Heart right ventricle (tissue), 16 donors: ENCODE measurements at places on chromosomes 4 and X. TPM values are rescaled to one million over a fixed set of nuclear protein-coding genes. Genes with fewer than 3 reads are reported as not detected.

Gene IL1RAPL2
- not detected for polyA plus RNA-seq

Gene FRAS1
- 0.93 TPM for polyA plus RNA-seq

Gene ANKRD37
- 28.6 TPM for polyA plus RNA-seq

DNA sequence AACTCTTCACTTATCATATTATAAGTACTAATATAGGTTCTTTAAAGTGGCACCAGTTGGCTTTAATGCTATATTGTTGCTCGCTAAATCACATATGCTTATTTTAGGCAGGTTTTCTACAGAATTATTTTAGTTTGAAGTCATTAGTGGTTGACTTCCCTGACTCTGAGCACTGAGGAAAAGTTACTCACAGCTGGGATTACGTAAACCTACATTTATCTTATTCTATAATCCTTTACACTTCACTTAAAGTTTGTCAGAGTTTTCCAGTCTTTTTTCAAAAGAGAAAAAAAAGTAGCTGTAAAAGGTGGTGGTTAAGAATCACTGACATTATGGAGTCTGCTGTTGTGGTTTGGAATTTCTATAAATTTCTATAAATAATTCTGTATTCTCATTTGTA lies 5.8 kb downstream of the UGT2B4 start:
- no peak for DNase-seq

DNA sequence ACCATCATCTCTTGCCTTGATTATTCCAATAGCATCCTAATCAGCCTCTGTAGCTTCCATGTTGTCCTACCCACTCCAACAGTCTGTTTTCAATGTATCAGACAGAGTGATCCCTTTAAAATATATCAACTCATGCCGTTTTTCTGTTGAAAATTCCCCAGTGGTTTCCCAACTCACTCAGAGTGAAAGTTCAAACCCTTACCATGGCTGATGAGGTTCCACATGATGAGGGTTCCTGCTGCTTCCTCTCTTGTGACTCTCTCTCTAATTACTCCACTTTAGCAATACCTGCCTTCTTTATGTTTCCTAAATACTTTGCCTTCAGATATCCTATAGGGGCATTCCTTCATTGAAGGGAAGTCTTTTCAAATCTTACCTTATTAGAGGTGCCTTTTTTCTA lies 334.7 kb downstream of the PPP1R2C start:
- DNase-seq, result no peak

GRCh38 chr4:77073981-77074380 lies 1.8 kb downstream of the CCNI start:
- DNase-seq, result no peak

DNA sequence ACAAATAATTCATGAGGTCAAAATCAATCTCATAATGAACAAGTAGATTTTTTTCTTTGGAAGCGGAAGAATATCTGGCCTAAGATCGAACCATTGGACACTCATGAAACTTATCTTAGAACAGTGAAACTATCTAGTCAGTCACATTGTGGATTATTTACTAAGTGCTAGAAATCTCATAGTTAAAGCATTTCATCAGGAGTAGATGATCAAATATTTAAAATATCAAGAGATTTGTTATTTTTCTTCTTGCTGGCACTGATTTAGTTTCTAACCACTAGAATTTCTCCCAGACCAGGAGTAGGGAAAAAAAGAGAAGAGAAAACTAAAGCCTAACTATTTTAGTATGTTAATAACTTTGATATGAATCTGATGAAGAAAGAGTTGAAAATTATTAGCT lies 105.5 kb downstream of the SHROOM3 start:
- no peak for DNase-seq

DNA sequence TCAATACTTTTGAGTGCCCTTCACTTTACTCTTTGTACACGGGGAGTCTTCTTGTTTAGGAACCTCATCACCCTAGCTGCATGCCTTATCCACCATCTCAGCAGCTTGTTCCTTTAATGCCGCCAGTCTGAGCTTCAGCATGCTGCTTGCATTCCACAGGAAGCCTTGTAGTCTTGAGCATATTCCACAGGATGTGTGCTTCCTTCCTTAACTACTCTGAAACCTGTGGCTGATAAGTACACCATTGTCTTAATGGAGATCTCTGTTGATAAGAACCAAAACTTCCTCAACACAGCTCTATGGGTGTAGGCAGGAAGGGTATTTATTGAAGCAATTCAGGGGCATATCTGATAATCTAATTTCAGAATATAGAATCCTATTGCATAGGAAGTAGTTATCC lies 24.4 kb upstream of the CCNI start:
- DNase-seq, result no peak

DNA sequence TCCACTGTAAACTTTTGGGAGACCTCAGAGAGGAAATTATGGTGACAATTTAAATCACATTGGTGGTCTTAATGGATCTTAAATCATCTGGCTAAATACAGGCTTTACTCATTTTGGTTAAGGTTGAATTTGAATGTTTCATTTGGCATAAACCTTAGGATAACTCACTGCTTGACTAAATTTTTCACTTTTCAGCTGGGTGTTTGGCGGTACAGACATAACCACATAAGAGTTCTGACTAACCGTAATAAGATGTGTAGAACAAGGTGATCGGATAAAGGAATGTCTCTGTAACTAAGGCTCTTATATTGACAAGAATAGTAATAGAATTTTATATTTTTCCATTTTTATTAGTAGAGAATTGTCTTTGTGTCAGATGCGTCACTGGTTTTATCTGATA lies 281.0 kb downstream of the BMPR1B start:
- no peak for DNase-seq

DNA sequence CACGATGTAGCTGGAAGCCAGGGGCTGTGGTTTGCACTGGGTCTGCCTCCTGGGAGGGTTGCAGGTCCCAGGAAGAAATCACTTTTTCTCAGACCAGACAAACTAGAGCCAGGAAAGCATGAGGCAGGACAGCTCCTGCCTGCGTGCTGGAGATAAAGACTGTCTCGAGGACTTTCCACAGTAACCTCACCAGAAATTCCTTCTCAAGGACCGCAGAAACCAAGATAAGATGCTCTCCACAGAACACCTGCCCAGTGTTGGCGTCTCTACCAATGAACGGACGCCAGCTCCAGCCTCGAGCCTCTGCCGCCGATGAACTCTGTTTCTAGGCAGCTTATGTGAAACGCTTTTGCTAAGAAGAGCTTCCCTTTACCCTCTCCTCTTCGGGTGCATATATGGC lies 76.9 kb upstream of the AFAP1 start:
- DNase-seq, result no peak

DNA sequence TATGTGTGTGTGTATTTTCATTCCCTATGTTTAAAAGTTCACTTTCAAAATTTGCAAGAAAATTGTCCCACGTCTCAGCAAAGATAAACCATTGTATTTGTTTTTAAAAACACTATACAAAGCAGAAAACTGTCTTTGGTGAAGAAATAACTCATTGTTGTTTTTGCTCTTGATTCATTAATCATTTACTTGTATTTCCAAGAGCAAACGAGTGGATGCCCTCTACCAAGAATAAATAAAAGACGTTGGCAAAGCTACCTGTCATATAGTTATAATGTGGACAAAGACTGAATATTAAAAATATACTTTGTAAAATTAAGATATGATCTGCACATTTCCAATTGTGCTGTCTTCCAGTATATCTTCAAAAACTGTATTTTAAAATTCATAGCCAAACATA lies 210.9 kb upstream of the NDST3 start:
- no peak for DNase-seq

DNA sequence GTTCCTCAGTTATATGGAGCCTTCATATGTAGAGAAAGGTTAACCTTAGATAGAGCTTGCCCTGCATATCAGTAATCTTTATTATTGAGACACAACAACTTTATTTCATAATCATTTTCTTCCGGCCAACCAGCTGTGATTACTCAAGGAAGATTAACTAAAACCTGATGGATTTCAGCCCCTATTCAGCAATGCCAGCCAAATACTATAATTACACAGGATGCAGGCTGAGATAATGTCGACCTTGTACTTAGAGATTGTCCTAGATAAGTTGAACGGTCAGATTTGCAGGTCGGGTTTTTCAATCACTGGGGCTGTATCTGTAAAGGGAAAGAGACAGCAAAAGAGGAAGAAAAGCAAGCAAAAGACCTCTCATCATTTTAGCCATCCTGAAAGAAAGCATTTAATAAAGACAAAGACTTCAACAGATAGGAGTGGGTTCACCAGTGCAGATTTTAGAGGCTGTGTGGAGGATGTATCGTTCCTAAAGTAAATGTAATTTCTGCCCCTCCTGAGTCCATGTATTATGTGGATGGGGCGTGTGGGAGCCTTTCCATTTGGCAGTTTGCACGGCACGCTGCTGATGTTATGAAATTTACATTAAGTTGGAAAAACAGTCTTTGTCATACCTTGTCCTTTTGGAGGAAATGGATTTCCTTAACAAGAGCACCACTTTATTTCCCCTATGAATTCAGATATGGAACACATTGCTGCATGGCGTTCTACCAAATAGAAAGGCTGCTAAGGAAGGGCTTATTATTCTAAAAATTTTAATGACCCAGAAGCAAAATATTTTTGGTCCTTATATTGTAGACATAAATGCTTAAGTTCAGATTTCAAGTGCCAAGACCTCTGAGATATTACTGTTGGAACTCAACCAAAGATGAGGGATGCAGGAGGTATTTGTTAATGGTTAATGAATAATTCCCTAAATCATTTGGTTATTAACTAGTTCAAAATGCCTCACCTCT lies 496.7 kb downstream of the SPRY1 start:
- no peak for DNase-seq

DNA sequence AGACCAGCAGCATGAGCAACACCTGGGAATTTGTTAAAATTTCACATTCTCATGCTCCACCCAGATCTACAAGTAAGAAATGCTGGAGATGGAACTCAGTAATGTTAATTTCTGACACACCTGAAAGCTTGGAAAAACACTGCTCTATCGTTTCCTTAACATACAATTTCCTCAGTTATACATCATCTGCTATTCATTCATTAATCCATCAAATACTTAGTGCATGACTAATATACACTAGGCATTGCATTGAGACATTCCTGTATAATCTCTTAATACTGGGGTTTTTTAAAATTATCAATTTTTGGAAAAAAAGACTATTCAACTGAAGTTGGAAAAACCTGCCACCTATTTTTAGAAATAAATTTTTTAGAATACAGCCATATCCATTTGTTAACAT lies 106.1 kb downstream of the CHM start:
- DNase-seq, result no peak

DNA sequence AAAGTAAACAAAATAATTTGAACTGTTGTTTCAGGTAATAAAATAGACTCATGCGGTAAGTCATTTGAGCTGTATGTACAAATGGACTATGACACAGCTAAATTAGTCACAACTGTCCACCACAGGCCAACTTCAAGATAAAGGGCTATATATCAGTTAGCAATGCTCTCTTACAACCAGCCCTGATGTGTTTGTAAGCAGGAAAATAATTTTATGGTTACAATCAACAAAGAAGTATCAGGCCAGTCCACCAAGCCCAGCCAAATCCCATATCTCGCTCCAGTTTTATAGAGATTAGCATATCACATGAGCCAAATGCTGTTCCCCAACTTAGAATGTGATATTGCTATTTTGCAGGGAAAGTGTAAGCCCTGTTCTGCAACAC lies 511 bp upstream of the DUSP21 start:
- no peak for DNase-seq

DNA sequence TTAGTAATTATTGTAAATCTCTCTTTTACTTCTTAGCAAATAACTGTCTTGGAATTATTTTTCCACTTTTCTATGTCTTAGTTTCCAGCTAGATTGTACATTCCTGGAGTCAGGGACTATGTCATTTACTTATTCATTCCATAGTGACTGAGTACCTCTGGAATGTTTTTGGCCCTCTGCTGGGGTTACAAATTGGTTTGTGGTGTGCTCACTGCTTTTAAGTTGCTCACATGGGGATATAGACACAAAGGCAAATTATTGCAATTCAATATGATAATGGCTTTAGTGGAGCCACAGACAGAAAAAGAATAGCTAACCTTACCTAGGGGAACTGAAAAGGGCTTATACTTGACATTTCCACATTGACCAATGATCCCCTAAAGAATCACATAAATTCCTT lies 63.7 kb upstream of the PDGFRA start:
- no peak for DNase-seq

- no peak for DNase-seq
These were observed 500.3 kb downstream of the TRIML1 start for GRCh38 chr4:188639479-188640100.

GRCh38 chrX:4382273-4382672 lies 668.8 kb upstream of the PRKX start:
- no peak for DNase-seq
